ENCODE measurements at places on chromosomes 7 and 10.
A peak's percentile ranks its signal among the peaks of the same experiment; 100 is the strongest.

DNA sequence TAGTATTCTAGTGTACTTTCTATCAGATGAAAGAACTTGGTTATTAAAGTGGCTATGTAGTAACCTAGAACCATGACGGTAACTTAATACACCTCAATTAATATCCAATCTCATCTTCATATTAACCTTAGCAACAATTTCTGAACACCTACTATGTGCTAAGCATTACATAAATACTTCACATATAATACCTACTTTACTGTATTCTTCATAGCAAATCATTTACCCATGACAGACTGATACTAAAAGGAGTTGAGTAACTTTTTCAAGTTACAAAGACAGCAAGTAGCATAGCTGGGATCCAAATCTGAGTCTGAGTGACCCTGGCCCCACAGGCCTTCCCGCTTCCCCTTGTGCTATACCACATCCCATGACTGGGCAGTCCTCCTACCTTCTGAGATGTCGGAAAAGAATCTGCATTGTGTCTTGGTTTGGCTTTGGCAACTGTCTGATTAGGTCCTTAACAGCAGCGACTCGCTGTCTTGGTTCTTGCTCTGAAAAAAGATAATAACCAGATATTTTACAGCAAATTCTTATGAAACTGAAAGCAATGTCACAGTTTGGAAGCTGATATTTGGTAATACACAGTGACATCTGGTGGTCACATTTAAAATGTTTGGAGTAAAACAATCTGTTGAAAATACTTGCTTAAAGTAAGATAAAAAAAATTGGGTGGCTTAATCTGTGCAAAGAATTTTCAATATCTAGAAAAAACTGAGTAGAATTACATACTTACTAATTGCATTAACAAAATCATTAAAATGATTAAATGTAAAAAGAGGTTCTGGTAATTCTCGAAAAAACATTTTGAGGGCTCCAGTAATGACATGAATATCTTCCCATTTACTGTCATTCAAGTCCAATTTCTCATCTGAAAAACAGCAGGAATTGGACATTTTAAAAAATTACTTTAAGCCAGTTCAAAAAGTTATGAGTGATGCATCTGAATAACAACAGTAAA is 120.1 kb downstream of the ARHGAP12 start:
- peak; percentile 21 for DNase-seq

GRCh38 chr7:26987338-26987737 is 108.5 kb downstream of the HOXA1 start:
- no peak for DNase-seq

DNA sequence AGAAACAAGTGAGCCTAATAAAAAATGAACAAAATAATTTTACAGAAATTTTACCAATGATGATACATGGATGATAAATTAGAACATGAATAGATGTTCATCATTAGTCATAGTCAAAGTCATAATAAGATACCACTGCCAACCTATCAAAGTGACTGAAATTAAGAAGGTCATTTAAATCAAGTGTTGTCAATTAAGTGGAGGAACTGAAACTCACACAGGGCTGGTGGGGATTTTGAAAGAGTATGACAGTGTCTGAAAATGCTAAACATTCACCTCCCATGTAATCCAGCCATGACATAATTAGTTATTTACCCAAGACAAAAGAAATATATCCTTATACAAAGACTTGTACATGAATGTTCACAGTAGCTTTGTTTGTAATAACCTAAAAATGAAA is 57.1 kb upstream of the DYNC1I1 start:
- no peak for DNase-seq

GRCh38 chr7:121084748-121085336 is 96.3 kb downstream of the CPED1 start:
- no peak for DNase-seq

DNA sequence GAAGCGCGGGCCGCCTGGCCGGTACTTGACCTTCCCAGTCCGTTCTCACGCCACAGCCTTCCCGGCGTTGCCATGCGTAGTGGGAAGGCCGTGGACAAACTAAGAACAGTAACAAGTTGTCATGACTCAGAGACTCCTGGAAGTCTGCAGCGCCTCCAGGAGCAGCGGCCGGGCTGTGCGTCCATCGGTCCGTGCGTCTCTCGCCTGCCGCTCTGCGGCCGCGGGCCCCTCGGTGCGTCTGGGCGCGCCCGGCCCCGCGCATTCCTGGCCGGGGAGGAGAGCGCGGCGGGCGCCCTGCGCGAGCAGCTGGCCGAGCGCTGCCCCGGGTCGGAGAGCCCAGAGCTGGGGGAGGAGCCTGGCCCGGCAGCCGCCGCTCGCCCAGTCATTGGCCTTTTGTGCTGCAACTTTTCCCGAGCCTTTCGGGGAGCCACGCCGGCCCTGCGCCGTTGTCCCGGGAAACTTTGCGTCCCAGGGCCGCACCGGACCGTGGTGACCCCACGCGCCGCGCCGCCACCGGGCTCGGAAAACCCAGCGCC is 123.7 kb downstream of the TACC2 start:
- DNase-seq = peak; percentile 10

GRCh38 chr7:73560109-73560835 is 2.8 kb upstream of the BCL7B start:
- no peak for DNase-seq

- no peak for DNase-seq
Measured at GRCh38 chr7:112042631-112043030, 163.6 kb downstream of the DOCK4 start.

- DNase-seq = no peak
Measured at GRCh38 chr10:99888622-99889021, 106.2 kb downstream of the ABCC2 start.

- DNase-seq = peak; percentile 36
Measured at GRCh38 chr10:124364674-124365073, 54.0 kb downstream of the OAT start.

GRCh38 chr7:105530546-105530945 is 1.5 kb upstream of the RINT1 start:
- DNase-seq = no peak

DNA sequence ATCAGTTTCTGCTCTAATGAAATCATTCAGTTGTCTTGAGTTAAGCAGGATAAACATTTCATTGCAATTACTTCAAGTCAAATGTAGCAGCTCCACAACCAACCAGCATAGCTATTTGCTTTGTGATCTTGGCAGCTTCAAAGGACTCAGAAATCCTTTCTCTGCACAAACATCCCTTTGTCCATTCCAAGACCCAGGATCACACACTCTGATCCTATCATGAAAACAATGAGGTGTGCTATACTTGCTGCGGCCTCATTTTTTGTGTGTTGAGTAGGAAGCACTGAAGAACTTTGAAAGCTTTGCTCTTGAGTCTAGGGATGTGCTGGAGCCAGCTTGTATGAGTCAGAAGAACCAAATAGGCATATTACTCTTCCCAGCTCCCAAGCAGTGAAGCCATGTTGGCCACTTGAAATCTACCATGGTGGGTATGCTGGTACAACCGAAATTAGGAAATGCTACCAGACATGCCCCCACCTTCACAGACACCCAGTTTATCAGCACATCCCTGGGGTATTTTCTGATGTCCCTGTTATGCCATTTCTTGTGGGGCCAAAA is 199.4 kb upstream of the PRSS58 start:
- DNase-seq = no peak

DNA sequence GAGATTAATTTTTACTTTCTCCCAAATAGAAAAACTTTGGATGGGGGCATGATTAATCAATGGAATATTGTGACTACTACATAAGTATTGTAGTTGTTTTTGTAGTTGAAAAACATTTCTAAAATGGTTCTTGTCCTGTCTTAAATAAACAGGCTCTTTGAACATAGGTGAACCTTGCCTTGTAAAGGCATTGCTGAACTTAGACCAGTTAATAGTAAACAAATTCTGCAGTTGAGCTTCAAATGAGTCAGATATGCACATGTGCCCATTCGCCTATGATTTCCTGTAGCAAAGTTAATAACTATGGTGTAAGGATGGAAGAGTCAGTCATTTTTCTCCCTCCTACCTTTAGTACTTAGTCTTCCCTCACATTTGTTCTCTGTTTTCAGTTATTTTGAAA is 22.6 kb downstream of the CUTC start:
- DNase-seq = no peak

- no peak for DNase-seq
Measured at GRCh38 chr7:136339464-136339863, 362.3 kb upstream of the MTPN start.

DNA sequence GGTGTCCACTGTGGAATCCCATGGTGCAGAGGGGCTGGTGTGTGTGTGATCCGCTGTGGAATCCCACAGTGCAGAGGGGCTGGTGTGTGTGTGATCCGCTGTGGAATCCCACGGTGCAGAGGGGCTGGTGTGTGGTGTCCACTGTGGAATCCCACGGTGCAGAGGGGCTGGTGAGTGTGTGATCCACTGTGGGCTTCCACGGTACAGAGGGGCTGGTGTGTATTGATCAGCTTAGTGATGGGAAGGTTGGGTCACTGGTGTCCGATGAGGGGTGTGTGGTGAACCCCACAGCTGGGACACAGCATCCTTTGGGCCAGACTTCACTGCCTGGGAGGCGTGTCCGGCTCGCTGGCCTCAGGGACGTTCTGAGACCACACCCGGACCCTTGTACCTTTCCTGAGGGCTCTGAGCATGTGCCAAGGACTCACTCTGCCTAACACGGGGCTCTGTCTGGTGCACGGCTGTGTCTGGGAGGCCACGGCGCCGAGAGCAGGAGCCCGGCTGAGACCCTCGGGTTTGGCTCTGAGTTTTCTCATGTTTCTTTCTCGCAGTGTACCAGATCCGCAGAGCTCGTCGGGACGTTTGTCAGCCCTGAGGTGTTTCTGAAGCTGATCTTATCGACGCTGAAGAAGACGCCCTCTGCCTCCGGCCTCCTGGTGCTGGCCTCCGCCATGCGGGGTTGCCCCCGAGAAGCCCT is 29.3 kb upstream of the PRKAR1B start:
- DNase-seq = no peak

- DNase-seq = peak; percentile 64
Measured at GRCh38 chr7:91264924-91265681, 870 bp downstream of the FZD1 start.

DNA sequence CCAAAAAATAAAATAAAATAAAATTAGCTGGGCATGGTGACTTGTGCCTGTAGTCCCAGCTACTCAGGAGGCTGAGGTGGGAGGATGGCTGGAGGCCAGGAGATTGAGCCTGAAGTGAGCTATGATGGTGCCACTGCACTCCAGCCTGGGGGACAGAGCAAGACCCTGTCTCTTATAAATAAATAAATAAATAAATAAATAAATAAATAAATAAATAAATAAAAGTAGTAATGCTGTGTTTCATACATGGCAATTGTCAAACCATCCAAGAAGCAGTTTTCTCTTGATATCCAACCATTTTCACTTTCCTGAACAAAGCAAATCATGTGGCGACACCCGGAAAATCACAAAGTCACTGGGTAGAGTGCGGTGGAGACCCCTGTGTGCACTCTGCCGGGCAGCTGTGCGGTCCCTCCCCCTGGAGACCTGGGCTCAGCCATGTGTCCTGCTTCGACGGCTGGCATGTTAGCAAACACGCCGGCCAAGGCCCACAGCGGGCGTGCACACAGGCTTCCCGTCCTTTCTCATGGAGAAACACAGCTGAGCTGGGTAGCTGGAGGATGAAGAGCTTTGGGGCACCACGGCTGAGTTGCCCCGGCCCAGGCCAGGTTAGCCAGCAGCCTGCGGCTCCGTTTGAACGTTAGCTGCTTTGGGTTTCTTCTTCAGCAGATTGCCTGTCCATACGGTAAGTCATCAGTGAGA is 22.3 kb upstream of the RNF32 start:
- DNase-seq = no peak

- DNase-seq = no peak
Measured at GRCh38 chr10:86598151-86598550, 56.2 kb upstream of the OPN4 start.

DNA sequence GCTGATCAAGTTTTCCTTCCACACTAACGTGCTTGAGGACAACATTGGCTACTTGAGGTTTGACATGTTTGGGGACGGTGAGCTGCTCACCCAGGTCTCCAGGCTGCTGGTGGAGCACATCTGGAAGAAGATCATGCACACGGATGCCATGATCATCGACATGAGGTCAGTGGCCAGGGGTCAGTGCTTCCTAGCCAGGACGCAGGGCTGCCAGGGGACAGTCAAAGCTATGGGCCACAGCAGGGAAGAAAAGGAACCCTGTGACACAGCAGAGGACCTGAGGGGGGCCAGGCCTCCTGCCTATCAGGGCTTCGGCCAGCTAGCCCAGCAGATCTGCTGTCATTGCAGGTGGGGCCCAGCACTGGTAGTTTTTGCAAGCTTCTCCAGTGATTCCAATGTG is 5.2 kb downstream of the RBP3 start:
- DNase-seq = no peak

GRCh38 chr7:159070431-159071148 is 74.1 kb downstream of the VIPR2 start:
- no peak for DNase-seq

DNA sequence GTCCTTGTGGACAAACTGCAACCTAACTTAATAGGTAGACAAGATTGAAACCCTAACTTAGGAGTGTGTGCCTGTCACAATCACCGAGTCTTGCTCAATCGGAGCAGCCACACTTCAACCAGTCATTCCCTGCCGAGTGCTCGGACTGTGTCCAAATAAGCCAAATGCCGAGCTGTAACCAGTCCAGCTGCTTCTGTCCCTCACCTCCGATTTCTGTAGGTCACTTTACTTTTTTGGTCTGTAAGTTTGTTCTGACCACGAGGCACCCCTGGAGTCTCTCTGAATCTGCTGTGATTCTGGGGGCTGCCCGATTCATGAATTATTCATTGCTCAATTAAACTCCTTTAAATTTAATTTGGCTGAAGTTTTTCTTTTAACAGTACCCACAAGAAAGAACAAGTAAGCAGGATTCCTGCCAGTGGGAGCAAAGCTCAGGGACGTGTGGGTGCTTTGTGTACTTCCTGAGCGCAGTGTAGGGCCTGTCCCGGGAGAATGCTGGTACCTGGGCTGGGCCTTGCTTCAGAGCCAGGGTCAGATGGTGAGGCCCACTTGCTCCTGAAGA is 140.1 kb downstream of the ACTR3B start:
- no peak for DNase-seq

GRCh38 chr7:107810626-107811025 is 7.6 kb upstream of the SLC26A3 start:
- no peak for DNase-seq

GRCh38 chr7:26397796-26398426 is 106.2 kb downstream of the SNX10 start:
- no peak for DNase-seq
